CD4-positive, alpha-beta T cell treated with Interleukin-12 subunit alpha and Interleukin-12 subunit beta, for 1 hour (primary cell): ENCODE measurements at places on chromosomes 4 and X.

- no peak for DNase-seq
These were observed 105.6 kb downstream of the CBLL2 start for GRCh38 chrX:22378296-22378695.

GRCh38 chr4:31059753-31060522 lies 339.8 kb downstream of the PCDH7 start:
- DNase-seq, result no peak

DNA sequence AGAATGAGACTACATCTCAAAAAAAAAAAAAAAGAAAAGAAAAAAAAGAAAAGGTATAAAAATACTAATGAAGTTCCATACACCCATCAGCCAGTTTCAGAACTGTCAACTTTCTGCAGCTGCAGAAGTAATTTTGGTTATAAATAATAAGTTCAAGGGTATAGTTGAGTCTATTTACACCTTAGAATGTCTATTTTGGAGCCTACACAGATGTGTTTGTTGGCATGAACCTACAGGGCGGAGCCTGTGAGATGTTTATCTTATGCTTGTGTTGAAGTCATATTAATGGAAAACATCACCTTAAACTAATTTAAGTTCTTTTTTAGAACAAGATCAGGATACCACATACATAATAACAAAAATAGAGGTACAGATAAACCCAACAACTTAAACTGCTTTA lies 85.8 kb downstream of the RAPGEF2 start:
- DNase-seq, result no peak

GRCh38 chr4:158371158-158371557 lies 150.5 kb upstream of the RXFP1 start:
- DNase-seq, result no peak

DNA sequence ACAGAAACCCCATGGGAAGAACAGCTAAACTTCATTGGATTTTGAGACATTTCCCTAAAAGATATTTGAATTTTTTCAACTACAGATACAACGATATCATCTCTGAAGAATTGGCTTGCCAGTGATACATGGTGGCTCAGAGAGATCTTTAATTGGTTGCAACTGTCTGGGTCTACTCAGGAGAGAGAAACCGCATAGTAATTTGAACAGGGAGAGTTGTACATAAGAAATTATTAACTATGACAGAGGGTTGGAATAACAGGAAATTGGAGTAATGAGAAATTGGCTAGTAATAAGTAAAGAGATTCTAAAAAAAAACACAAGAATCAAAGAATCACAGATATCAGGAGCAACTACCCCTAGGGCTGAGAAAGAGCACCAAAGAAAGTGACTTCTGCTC lies 118.4 kb downstream of the KLHL13 start:
- no peak for DNase-seq

- no peak for DNase-seq
These were observed 44.1 kb upstream of the MBNL3 start for GRCh38 chrX:132532913-132533312.

DNA sequence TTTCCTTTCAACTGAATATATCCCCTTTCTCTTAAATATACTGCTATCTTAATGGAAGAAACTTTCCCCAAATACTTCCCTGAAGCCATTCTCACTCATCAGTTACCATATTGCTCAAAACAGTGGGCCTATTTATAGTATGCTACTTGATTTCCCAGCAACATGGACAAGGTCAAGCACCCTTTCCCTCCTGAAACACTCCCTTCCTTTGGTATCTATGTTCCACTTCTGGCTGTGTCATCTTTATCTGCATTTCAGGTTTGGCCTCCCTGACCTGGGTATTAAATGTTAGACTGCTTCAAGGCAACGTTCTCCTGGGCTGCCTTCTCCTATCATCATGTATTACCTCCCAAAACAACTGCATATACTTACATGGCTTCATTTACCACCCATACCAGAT lies 101.3 kb downstream of the ZAR1 start:
- no peak for DNase-seq

DNA sequence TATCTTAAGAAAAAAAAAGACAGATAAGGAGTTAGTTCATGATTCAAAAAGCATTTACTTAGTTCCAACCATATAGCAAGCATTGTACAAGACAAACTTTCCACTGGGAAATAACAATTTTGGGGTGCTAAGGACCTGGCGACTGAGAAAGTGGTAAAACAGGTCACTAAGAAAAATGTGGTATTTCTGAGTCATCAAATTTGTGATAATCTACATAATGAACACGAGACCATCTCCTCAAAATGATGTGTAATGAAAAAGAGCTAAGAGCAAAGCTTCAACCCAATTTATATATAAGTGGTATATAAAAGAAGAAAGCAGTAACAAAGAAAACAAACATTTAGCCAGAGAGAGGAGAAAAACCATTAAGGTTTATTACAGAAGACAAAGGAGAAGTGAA lies 72.3 kb downstream of the FBXW7 start:
- no peak for DNase-seq

- DNase-seq, result no peak
These were observed 26.0 kb upstream of the C4orf50 start for GRCh38 chr4:6044276-6044675.

GRCh38 chrX:72340041-72340440 lies 34.3 kb upstream of the CITED1 start:
- no peak for DNase-seq

GRCh38 chr4:145785391-145786008 lies 105.6 kb downstream of the C4orf51 start:
- no peak for DNase-seq

GRCh38 chrX:21698272-21698671 lies 40.1 kb upstream of the KLHL34 start:
- no peak for DNase-seq

DNA sequence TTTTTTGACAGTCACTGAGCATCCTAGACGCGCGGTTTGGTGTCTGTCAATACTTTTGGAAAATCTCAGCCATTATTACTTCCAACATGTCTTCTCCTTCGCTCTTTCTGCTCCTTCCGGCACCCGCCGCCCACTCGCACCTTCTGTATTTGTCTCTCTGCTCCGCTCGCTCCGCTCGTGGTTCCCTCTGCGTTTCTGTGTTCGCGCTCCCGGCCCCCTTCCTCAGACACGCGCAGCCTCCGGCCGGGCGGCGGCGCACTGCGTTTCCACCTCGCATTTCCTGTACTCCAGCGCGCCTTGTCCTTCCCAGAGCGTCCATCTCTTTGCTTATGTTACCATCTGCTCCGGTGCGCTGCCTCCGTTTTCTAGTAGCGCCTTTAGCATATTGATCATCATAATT lies 21.1 kb downstream of the PDE6B start:
- no peak for DNase-seq

- no peak for DNase-seq
These were observed 6.8 kb downstream of the HAUS7 start for GRCh38 chrX:153463556-153463955.

DNA sequence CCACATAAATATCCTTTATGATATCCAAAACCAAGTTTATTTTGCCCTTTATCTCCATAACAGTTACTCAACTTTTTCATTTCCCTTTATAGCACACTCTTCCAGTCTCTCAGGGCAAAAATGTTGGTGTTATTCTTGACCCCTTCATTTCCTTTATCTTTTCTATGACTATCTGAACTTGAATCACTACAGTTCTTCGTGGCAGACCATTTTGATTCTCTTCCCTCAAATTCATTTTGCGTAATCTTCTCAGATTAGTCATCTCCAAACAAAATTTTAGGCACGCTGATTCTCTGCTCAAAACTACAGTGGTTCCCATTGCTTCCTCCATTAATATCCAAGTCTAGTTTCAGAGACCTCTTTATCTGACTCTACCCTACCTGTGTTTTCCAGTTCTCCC lies 26.1 kb downstream of the RUFY3 start:
- DNase-seq, result no peak

GRCh38 chr4:106315476-106315967 lies 487 bp downstream of the TBCK start:
- peak; percentile 53 for DNase-seq

DNA sequence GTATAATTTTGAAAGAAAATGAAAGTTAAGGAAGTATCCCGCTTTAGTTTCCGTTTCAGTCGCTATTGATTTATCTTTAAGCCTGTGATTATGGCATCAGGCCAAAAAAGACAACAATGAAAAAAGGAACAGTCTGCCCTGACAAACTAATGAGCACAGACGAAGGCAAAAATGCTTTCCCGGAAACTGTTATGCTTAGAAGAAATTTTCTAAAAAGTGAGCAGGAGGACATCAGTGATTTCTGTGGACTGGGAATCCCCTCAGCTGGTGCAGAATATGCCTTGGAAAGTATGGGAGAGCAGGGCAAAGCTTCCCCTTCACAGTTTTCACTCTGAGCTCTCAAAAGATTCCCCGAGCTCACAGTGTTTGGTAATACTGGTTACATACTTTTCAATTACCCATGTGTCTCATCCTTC lies 5.1 kb upstream of the CXCL10 start:
- peak; percentile 21 for DNase-seq

DNA sequence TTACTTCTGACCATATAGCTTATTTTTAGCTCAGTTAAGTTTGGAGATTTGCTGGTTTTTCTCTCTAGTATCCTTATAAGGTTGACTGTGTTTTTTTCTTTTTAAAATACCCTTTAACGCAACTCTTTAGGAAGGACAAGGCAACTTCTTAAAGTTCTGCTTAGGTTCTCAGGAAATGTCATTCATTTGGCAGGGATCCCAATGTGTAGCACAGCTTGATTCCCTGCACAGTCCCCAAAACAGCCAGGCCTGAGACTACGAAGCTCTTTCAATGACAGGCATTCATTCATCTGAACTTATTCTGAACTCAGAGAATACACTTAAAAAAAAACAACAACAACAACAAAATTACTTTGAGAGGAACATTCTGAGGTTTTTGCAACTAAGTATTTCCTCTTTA lies 1765.8 kb downstream of the PCDH7 start:
- no peak for DNase-seq

GRCh38 chr4:184019076-184019475 lies 114.0 kb downstream of the STOX2 start:
- no peak for DNase-seq

DNA sequence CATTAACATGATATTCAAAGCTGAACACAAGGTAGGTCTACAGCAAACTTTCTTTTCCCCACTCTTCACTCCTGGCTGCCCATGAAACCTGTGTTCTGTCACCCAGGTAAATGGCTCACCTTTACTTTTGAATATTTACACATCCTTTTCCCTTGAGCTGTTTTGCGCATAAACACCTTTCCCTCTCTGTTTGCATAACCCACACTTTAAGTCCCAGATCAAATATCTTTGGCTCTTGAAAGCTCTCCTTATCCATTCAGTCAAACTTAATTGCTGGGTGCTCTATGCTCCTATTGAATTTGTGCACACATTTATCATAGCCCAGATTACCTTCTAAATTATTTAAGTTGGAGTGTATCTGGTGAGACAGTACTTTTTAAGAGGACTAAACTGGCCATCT lies 51.7 kb upstream of the ATP8A1 start:
- DNase-seq, result no peak

GRCh38 chr4:85228264-85228663 lies 246.7 kb upstream of the ARHGAP24 start:
- no peak for DNase-seq

DNA sequence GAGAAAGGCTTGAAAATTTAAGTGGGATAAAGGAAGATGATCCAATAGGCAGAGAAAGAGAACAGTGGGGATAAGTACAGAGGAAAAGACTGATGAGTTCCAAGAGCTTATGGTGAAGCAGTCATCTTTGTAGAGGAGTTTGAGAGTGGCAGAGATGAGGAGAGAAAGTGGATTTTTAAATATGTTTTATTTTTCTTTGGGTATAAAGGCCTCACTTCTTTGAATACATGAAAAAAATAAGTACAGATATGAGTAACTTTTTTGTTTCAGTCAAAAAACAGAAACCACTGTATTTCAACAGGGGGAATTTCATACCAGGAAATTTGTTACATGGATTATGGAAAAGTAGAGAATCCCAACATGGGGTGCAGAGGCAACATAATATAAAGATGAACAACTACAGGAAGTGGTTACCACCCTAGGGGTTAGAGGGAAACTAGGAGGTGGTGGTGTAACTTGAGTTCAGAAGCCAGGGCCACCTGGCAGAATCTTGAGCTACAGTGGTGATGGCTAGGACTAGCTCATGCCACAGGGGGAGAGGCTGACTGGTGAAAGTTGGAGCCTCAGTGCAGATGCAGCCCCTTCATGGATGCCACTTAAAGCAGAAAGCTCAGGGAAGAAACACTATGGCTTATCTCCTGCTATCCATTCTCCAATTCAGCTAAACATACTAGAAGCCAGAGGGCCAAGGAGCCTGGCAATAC lies 3.4 kb upstream of the CYBB start:
- DNase-seq, result no peak

- no peak for DNase-seq
These were observed 97.7 kb downstream of the MANBA start for GRCh38 chr4:102663073-102663472.

- DNase-seq, result no peak
These were observed 40.2 kb upstream of the CRMP1 start for GRCh38 chr4:5933116-5933515.

DNA sequence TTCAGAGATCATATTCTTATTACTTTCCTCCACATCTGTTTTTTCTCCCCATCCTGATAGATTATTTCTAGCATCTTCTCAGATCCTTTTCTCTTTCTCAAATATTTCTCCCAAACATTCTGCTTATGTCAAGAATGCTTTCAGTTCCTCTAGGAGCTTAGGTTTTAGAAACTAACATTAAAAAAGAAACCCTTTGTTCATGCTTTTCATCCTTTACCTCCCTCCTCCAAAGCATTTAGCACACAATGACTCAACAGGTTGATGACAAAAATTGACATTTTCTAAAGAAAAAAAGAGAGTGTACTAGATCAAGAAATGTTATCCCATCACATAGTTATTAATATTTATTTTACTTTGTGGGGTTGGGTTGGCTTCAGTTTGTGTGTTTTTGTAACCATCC lies 16.5 kb upstream of the ALB start:
- DNase-seq, result no peak

DNA sequence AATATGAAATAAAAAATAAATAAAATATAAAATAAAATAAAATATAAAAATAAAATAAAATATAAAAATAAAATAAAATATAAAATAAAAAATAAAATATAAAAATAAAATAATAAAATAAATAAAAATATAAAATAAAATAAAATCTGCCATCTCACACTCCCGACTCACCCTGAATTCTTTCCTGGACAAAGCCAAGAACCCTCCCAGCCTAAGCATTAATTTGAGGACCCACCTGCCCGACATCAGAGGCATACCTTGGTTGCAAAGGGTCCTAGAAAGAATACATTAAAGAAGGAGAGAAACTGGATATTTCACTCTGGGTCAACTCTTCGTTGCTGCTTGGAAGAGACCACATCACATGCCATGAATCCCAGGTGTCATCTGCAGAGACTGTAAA lies 138.3 kb downstream of the CRLF2 start:
- DNase-seq, result no peak

- DNase-seq, result no peak
These were observed 189.9 kb downstream of the AASDH start for GRCh38 chr4:56197387-56197786.

DNA sequence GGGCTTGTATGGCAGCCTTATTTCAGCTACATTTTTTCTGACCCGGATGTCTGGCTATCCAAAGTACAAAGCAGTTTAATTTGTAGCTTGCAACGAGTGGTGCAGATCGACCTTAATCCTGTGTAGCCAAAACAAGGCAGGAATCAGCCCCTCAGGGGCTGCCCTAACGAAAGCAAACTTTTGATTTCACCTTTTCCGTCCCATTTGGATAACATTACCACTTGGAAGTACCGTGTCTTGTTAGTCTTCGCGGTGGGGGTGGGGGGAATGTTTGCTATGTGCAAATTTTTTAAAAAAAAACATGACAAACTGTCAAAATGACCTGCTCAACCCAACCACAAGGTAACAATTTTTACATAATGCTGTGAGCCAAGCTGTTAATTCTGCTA lies 766 bp upstream of the DNAJB14 start:
- no peak for DNase-seq

- no peak for DNase-seq
These were observed 229.6 kb downstream of the OPHN1 start for GRCh38 chrX:68203646-68204045.
